ENCODE measurements at places on chromosomes 4 and X.
A peak's percentile ranks its signal among the peaks of the same experiment; 100 is the strongest.

DNA sequence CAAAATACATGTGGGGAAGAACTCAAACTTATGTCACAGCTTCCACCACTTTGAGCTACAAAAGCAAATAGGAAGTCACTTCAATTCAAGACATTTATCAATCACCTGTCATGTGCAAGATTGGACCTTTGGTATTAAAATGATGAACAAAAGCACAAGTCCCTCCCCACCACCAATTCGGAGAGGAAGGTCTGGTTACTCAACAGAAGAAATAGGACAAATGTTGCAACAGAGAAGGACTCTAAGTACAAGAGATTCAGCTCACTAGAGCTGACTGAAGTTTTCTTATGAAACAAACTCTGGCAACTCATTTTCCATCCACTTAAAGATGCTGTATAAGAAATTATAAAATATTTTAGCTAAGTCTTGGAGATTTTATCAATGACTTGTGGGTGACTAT lies 16.0 kb upstream of the MMRN1 start:
- no peak for DNase-seq

DNA sequence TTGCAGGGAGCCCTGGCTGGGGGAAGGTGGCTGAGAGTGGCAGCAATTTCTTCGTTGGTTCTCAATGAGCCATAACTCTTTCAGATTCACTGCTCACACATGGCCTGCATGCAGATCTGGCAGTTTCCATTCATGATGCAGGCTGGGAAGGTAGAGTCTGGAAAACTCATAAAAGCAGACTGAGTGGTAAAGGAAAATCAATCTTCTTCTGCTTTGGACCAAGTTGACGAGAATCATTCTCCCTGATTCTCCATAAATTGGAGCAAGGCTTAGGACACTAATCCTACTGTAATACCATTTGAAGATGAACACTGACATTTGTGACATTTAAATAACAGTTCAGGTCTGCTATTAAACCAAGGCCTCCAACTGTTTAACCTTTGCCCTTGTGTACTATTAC lies 35.3 kb upstream of the HAND2 start:
- DNase-seq: no peak

- no peak for DNase-seq
These were observed 98.0 kb downstream of the TBL1X start for GRCh38 chrX:9562851-9563250.

DNA sequence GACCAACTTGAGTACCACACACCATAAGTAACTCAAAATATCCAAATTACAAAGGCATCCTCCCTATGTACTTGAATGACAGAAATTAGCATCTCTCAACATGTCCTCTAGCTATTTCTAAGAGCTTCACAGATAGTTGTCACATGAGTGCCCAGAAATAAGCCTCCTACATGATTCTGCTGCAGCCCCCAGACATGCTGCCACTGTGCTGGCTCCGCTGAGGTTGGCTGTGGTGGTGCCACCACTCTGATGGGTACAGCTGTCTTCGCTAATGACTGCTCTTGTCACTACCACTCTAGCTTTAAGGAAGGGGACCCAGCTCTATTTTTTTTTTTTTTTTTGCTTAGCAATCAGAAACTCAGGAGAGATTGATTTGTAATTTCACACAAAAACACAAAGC lies 256.0 kb downstream of the GRXCR1 start:
- no peak for DNase-seq

DNA sequence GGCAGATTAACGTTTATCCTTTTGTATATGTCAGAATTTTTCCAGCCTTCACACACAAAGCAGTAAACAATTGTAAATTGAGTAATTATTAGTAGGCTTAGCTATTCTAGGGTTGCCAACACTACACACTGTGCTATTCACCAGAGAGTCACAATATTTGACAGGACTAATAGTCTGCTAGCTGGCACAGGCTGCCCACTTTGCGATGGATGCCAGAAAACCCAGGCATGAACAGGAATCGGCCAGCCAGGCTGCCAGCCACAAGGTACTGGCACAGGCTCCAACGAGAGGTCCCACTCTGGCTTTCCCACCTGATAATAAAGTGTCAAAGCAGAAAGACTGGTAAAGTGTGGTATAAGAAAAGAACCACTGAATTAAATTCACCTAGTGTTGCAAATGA lies 94.8 kb downstream of the TET2 start:
- no peak for DNase-seq

DNA sequence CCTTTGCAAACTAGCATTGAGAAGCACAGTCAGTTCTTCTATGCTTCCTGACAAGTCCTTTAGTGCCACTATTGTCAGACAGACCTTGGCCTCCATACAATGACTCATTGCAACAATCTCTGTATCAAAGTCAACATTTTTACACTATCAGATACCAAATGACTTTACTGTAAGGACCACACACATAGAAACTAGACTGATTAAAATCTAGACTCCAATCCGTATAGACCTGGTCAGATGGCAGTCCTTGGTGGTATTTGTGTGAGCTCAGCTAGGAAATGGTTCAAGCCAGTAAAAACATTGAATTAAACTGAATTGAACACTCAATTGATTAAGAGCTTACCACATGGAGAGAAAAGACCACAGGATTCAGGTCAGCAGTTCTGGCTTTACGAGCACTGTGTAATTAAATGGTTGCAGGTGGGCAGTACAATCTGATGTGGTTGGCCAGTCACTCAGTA lies 549.8 kb upstream of the LCORL start:
- no peak for DNase-seq

- DNase-seq: no peak
These were observed 508.2 kb upstream of the ATOH1 start for GRCh38 chr4:93320356-93320755.

GRCh38 chr4:104064646-104065577 lies 345.1 kb upstream of the TACR3 start:
- no peak for DNase-seq

GRCh38 chr4:108941904-108942430 lies 179.1 kb upstream of the ETNPPL start:
- no peak for DNase-seq

DNA sequence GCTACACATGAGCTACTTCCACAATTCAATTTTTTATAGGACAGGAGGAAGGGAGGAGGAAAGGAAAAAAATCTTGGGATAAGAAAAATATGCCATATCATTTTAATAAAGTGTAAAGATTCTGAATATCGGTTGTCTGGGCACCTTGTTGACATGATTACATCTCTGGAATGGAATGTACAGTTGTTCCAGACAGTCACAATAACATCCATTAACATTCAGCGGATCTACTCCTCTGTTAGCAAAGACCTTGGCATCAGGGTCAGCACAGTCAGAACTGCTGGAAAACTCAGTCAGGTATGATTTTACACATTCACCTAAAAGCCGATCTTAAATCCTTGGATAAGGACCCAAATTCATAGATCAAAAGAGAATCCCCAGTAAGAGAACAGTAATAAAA lies 85.4 kb upstream of the ARMCX2 start:
- no peak for DNase-seq

GRCh38 chr4:138864961-138865720 lies 150.4 kb upstream of the NOCT start:
- DNase-seq: no peak

DNA sequence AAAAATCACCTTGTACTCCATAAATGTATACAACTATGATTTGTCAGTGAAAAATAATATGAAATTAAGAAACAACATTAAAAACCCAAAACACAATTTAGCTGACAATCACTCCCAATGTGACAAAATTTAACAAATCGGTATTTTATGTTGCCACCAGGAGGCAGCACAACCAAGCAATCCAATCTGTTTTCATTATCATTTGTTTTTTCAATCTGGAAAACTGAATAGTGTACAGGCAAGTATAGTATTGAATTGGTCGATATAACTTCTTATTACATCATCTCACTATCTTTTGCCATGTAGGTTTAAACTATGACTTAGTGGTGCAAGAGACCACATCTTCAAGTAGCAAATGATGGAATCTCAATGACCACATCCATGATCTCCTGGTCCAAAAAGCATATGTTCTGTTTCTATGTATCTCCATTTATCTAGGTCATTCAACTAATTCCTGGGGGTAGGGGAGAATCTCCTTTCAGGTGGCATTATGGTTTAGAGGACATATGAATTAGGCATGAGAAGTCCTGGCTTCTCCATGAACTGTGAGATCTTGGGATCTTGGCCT lies 112.9 kb upstream of the AGA start:
- no peak for DNase-seq

- no peak for DNase-seq
These were observed 417.1 kb upstream of the MAGEB16 start for GRCh38 chrX:35380808-35381700.

DNA sequence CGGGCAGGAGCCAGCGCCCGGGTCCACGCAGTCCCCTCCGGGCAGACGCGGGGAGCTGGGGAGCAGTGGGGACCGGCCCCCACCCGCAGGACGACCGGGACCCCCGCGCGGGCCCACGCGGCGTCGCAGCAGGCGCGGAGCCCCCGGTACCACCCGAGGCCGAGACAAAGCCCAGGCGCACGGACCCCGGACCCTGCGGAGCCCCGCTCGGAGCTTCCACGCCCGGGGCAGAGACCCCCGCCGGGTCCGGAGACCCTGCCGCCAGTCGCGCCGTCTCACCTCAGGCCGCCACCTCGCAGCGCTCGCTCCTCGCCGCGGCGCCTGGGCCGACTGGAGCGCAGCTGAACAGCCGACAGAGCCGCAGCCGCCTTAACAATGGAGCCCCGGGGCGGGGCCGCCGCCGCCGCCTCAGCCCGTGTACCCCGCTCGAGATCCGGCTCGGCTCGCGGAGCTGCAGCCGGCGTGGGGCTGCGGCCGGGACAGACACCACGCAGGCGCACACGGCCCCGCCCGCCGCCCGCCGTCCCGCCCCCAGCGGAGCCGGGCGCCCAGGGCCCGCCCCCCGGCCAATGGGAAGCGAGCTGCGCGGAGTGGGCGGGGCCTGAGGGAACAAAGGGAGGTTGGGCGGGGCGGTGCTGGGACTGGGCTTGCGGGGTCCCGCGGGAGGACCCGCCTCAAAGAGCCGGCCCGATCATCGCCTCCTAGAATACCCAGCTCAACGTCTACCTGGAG lies at the start of gene AFAP1:
TSS of gene AFAP1 (minus strand) at position 485 of the 732 bp plus-strand sequence. CDS start 67,783 bp downstream, outside the sequence.
- DNase-seq: peak; percentile 72

Data from stimulated activated CD8-positive, alpha-beta memory T cell treated with anti-CD3 and anti-CD28 coated beads, Interleukin-7, amount 100 ng/mL, for 1 hour (primary cell).